ENCODE measurements at places on chromosomes 2 and 18.

- DNase-seq = no peak
These were observed 47.7 kb downstream of the ACKR3 start for GRCh38 chr2:236617221-236617737.

- DNase-seq = no peak
These were observed 129.1 kb upstream of the MMADHC start for GRCh38 chr2:149716687-149717086.

DNA sequence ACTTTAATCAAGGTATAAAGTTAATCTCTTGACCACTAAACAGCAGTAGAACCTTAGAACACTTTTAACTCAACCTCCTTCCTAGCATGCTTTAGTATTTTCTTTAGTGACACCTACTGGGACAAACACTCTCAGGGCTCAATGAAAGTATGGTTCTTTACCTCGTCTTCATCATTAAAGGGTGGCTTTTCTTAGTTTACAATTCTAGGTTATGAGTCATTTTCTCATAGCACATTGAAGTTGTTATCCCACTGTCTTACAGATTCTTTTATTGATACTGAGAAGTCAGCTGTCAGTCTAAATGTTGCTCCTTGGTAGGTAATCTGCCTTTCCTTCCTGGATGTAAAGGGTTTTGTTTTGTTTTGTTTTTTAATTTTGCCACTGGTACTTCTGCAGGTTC is 38.0 kb downstream of the SIGLEC15 start:
- no peak for DNase-seq

DNA sequence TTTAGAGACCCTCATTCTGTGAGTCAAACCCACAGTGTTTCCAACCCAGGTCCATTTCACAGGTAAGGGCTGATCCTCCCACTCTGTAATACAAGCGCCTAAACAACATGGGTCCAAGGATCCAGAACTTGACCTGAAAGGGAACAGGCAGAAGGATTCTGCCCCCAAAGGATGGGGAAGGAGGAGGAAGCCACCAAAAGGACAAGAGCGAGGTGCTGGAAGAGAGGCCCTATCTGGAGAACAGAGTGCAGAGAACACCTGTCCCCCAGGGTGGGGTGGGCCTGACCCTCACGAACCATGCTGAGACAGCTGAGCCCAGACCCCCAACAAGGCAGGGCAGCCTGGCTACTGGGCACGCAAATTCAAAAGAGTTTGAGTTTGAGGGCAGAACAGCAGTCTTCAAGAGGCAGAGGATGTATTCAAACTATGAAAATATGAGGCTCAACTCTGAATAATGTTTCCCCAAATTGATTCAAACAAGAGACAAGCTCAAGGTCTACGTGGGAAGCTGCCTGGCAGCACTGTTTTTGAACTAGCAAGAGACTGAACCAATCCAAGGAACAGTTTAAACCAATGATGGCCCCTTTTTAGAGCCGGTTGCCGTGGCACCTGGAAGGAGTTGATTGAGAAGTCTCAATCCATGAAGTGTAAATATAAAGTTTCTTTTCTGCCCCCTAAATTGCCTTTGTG is 212.7 kb downstream of the ALPK2 start:
- no peak for DNase-seq

GRCh38 chr2:195410074-195410671 is 246.9 kb upstream of the SLC39A10 start:
- no peak for DNase-seq

- DNase-seq = no peak
These were observed 173.3 kb upstream of the NT5C1B start for GRCh38 chr2:18762667-18763066.

DNA sequence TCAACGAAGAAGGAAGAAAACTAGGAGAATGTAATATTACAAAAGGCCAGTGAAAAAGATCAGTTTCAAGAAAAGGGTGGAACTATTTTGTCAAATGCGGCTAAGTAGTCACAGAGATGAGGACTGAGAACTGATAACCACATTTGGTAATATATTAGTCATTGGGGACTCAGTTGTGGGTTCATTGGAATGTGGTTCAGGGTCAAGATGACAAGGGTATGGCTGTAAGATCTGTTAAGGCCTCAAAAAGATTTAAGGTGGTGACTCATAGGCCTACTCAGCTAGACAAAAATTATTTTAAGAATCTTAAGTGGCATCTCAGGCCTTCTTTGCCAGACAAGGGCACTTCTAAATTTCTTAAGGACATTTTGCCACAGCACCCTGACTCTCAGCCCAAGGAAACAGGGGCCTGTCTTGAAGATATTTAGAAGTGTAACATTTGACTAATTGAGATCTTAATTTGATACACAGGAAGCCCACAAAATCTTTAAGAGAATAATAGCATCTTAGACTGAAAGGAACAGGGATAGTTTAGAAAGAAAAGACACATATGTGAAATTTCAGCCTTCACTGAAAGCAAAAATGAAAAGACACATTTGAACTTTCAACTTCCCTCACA is 81.3 kb downstream of the STRADB start:
- DNase-seq = peak; percentile 8

- no peak for DNase-seq
These were observed 43.6 kb downstream of the PROKR1 start for GRCh38 chr2:68687018-68687417.

GRCh38 chr18:25349131-25349925 is 2.6 kb downstream of the ZNF521 start:
- DNase-seq = no peak

DNA sequence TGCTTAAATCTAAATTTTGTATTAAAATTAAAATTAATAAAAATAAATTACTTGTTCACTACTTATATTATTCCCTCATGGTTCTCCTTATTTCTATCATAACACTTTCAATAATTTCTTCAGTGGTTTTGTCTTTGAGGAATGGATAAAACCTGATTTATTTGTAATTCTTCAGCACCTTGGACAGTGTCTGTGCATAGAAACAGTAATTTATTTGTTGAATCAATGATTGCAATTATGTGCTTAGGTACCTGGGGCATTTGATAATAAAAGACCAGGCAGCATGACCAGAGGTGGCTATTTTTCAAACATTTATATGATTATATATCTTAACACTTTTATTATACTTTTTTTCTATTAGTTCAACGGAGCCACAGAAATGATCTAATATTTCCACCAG is 1062.7 kb downstream of the DSC3 start:
- no peak for DNase-seq

- DNase-seq = no peak
These were observed 28.9 kb downstream of the MALT1 start for GRCh38 chr18:58700209-58700608.

DNA sequence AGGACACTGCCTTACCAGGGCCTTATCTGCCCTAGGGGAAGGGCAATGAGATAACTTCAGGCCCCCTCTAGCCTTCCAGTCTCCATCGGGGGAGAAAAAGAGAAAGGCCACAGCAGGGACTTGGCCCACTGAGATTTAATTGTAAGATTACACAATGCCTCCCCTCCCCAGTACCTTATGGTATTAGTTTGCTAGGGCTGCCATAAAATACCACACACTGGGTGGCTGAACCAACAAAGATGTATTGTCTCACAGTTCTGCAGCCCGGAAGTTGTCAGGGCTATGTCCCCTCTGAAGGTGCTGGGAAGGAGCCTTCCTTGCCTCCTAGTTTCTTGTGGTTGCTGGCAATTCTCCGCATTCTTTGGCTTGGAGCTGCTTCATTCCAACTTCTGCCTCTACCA is 34.8 kb upstream of the SPATA3 start:
- no peak for DNase-seq

DNA sequence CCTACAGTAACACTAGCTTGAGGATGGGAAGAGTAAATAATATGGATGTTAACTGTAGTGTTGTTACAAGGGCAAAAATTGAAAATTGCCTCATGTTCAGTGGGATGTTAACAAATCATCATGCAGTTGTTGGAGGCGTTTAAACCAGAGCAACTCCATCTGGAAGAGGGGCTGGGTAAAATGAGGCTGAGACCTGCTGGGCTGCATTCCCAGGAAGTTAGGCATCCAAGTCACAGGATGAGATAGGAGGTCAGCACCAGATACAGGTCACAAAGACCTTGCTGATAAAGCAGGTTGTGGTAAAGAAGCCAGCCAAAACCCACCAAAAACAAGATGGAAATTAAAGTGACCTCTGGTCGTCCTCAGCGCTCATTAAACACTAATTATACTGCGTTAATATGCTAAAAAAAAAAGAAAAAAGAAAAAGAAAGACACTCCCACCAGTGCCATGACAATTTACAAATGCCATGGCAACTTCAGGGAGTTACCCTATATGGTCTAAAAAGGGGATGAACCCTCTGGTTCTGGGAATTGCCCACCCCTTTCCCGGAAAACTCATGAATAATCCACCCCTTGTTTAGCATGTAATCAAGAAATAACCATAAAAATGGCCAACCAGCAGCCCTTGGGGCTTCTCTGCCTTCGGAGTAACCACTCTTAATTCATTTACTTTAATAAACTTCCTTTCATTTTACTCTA is 101.4 kb downstream of the MYO5B start:
- DNase-seq = no peak

- DNase-seq = no peak
These were observed 156.9 kb upstream of the RPRM start for GRCh38 chr2:153635494-153635893.

DNA sequence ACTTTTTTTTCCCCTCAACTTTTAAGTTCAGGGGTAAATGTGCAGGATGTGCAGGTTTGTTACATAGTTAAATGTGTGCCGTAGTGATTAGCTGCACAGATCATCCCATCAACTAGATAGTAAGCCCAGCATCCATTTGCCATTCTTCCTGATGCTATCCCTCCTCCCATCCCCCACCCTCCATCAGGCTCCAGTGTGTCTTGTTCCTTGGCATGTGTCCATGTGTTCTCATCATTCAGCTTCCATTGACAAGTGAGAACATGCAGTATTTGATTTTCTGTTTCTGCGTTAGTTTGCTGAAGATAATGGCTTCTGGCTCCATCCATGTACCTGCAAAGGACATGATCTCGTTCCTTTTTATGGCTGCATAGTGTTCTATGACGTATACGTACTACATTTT is 47.2 kb upstream of the STON1 start:
- DNase-seq = no peak

DNA sequence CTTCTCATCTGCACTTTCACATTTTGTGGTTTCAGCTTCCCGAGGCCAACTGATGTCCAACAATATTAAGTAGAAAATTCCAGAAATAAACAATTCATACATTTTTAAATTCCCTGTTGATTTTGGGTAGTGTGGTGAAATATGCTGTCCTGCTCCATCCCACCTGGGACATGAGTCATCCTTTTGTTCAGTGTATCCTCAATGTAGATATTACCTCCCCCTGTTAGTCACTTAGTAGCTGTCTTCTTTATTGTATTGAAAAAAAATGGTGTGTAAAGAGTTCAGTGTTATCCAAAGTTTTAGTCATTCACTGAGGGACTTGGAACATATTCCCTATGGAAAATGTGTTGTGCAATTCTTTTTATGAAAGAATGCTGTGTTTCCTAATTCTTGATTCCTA is 348.1 kb downstream of the SOCS6 start:
- no peak for DNase-seq

DNA sequence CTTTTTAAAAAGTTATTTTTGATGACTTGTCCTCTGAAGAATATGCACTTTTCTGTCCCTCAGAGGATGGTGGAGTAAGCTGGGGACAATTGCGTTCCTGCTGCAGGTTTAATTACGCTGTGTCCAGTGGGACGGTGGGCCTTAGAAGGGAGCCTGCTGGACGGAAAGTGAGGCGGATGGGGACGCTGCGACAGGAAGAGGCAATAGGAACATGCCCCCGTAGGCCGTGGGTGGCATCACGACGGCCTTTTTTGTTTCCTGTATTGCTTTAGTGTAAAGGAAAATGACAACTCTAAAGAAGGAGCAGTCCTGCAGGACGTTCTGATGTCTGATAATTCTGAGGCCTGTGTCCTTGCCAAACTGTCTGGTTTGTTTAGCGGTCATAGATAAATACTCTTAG is 121.6 kb downstream of the NFATC1 start:
- DNase-seq = no peak

DNA sequence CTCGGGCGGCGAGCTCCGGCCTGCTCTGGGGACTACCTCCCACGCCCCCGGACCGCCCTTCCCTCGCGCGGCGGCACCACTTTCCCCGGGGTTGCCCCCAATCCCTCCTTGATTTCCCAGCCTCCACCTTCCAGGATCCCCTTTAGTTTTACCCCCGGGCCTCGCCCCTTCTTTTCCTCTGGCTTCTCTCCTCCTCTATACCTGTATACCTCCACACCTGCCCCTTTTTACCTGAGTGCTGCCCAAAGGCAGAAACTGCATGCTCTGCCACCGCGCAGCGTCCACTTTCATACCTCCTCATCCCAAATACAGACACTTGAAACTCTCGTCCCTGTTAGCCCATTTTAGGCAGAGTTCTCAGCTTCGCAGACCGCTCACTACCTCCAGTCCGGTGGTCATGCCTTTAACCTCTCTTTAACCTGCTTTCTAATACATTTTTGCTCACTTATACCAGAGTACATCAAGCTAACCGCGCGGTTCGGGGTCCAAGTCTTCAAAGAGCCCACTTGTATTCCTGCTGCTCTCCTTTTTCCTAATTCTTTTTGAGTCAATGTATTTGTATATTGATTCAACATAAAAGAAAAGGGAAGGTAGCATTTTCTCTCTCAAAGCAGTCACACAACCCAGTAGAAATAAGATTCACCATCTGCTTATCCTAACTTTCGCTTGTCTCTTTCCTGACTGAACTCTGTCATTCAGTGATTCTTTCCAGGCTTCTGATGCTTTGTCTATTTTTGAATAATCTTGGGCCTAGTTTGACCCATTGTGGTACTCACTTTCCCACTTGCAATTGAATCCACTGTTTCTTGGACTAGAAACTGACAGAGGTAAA is 901 bp downstream of the SPOPL start:
- no peak for DNase-seq
